NCI-H1105 (cell line): ENCODE measurements at places on chromosomes 16 and 17.

- DNase-seq: no peak
Observed at GRCh38 chr16:20289571-20289970, 37.7 kb downstream of the GP2 start.

DNA sequence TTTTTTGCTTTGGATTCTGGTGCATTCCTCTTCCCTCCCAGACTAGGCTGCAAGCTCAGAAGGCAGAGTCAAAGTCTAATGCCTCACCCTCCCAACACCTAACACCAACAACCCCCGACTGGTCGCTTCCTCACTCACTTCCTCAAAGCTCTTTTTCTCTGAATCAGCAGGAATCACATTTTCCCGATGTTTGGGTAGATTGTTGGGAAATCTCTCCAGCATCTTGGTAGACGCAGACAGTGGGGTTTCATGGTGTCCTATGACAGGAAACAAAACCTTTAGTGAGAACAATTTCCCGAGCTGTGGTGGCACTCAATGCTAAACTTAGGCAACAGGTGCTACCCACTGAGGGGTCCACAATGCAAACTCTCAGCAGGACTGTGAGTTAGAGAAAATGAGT lies 39.9 kb upstream of the ICAM2 start:
- no peak for DNase-seq

DNA sequence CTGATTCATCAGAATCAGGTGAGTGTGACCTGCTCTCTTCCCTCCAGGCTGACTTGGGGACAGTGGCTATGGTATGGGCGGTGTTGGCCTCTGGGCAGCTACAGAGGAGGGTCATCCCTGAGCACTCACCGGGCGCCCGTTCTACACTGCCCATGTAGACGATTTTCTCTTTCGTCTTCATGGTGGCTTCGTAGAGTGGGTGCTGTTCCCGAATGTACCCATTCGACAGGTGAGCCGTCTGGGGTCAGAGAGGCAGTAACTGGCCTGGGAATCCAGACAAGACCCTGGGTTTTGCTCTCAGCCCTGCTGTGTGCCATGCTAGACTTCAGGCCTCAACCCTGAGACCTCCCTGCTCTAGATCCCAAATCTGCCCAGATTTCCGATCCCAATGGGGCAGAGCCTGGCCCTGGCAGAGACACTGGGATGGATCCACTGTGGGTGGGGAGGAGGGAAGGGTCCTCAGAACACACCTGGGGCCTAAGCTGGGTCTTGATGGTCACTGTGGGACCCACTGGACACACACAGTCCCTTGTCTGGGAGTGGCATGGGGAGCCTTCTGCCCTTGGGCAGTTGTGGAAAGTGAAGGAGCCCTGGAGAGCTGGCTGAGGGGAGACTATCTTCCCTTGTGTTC lies 13.2 kb downstream of the USP6 start:
- DNase-seq: no peak

GRCh38 chr16:53925526-53925925 lies 221.6 kb downstream of the FTO start:
- DNase-seq: no peak

GRCh38 chr16:57823836-57824235 lies 21.5 kb upstream of the KIFC3 start:
- no peak for DNase-seq

GRCh38 chr17:81193470-81194224 lies 27.6 kb upstream of the AATK start:
- DNase-seq: no peak

DNA sequence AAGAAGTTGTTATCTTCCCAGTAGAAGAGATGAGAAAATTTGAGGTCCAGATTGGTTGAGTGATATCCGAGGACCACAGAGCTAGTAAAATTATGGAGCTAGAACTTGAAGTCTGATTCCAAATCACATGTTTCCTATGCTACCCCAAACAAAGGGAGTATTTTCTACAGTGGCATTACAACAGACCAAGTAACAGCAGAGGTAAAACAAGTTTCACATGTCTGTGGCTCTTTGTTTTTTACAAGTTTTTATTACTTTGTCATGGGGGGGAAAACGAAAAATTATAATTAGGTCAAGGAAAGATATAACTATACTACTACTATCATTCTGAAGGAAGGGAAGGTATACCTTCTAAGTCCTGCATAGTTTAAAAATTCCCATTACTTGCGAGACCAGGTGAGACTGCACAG lies 49.4 kb downstream of the KANSL1 start:
- DNase-seq: no peak

GRCh38 chr17:15648386-15648785 lies 28.9 kb upstream of the FBXW10B start:
- no peak for DNase-seq

- no peak for DNase-seq
Observed at GRCh38 chr16:48003206-48003907, 152.4 kb downstream of the ABCC12 start.

GRCh38 chr17:74342224-74342623 lies 16.2 kb downstream of the KIF19 start:
- no peak for DNase-seq

DNA sequence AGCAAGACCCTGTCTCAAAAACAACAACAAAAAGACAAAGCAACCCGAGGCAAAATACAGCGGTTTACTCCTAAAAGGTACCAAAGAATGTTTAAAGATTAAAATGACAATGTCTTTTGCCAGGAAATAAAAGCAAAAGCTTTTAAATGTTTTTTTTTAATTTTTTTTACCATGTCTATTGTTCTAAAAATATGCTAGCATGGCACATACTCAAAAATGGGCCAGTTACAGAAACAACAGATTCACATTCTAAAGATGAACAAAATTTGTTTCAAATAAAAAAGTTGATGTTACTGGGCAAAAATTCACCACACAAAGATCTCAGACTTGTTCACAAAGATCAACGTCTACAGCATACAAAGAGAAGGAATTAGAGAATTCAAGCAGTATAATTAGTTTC lies 41.1 kb downstream of the CACNG1 start:
- DNase-seq: no peak

- DNase-seq: peak; percentile 33
Observed at GRCh38 chr16:29804455-29805231, 1.7 kb upstream of the MAZ start.

DNA sequence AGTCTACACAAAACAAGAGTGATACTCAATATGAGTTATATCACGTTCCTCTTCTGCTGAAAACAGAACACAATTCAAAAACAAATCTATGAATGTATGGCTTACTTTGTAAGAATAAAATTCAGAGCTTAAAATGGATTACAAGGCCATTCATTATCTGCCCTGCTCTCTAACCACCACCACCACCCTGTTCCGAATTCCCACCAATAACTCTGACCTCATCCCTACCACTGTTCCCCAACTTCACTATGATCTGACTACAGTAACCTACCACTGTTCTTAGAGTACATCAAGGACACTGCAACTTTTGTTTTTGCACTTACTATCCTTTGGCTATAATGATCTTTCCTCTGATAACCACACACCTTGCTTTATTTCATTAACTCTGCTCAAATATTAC lies 21.3 kb downstream of the FBXL20 start:
- no peak for DNase-seq

- no peak for DNase-seq
Observed at GRCh38 chr17:62816282-62816839, 8.2 kb upstream of the MARCHF10 start.

DNA sequence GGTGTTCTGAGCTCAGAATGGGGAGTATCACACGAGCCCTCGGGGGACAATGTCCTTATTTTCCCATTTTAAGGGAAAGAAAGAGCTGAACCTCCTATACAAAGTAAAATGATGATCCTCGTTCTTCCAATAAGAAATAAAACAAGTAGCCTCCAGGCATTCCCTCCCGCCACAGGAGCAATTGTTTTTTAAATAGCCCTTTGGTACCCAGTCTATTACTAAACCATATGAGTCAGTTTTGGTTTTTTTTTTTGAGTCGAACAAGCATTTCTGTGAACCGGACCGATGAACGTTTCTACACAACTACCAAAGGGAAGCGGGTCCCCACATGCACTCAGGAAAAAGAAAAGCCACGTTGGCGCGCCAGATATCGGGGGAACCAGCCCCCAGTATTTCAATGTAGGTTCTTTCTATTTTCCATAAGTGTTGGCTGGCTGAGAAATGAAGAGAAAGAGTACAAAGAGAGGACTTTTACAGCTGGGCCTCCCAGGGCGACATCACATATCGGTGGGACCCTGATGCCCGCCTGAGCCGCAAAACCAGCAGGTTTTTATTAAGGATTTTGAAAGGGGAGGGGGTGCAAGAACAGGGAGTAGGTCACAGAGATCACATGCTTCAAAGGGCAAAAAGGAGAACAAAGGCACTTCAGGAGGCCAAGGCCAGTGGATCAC lies 3.8 kb upstream of the DCXR start:
- DNase-seq: no peak

GRCh38 chr16:88678224-88678979 lies 7.9 kb downstream of the SNAI3 start:
- DNase-seq: no peak

DNA sequence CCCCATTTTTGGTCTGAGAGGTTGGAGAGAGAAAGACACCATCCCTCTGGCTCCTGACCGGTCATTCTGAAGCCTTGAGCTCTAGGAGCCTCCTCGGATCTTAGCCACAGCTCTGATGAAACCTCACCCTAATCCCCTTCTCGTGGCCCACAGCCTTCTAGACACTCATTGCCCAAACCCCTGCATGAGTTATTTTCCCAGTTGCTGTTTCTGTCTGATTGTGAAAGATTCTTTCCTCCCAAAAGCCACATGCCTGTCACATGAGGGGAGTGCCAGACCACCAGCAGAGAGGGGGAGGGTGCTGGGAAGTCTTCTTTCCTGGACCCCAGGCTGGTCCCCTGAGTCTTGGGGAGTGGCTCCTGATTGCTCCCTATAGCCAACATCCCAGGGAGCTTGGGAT lies 17.6 kb upstream of the ABR start:
- DNase-seq: no peak

- no peak for DNase-seq
Observed at GRCh38 chr17:63504261-63504660, 18.9 kb upstream of the KCNH6 start.

GRCh38 chr17:15341385-15341849 lies at the start of gene TEKT3:
Gene TEKT3 (minus strand): TSS chr17:15341597. CDS start chr17:15331585, 10,012 bp downstream.
- peak; percentile 95 for DNase-seq

DNA sequence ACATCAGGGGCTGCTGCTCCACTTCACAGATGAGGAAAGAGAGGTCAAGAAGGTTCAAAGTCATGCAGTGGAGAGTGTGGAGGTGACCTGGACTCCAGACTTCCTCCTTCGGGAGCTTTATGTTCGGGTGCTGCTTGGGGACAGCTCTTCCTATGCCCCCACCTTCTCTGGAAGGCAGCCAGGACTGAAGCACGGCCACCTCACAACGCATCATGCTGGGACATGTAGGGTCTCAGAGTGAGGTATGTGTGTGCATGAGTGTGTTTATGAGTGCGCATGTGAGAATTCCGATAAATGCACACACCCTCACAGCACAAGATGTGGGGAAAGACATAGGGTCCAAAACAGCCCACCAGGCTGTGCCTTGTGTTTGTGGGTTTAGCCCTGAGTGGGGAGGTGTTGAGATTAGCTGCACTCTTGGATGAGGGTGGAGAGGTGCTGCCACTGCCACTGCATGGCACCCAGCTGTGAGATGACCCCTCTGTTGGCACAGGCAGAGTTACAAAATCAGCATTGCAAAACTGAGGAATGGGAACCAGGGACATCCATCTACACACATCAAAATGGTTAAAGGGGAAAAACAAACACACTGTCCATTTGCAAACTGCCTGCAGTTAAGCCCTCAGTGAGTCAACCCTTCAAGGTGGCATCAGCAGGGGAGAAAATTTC lies 367.4 kb downstream of the SEC14L1 start:
- DNase-seq: no peak

- DNase-seq: no peak
Observed at GRCh38 chr17:76495663-76496400, 5.4 kb downstream of the RHBDF2 start.

DNA sequence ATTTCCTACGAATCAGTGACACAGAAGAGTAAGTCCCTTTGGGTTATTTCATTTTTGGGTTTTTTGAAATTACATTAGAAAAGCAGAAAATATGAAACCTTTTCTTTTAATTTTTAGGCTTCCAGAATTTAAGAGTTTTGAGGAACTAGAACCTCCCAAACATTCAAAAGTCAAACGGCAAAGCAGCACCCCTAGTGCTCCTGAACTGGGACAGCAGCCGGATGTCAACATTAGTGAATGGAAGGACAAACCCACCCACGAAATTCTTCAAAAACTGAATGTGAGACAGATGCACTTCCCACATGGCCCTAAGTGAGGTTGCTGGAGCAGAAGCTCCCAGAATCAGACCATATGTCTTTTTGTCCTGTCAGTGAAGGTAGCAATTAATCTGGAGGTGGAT lies 199.4 kb downstream of the PHKB start:
- DNase-seq: no peak

- no peak for DNase-seq
Observed at GRCh38 chr17:29918922-29919856, 10.8 kb downstream of the SSH2 start.

DNA sequence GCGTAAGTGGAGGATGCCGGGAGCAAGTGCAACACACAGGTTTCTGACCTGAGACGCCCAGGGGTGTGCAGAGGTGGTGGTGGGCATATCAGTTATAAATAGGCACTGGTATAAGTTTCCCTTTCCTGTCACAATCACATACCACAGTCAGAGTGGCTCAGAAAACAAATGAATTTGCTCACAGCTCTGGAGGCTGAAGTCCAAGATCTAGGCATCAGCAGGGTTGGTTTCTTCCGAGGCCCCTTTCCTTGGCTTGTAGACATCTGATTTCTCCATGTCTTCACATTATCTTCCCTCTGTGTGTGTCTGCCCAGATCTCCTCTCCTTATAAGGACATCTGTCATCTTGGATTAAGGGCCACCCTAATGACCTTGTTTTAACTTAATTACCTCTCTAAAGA lies 250.5 kb upstream of the TNRC6C start:
- DNase-seq: no peak

- no peak for DNase-seq
Observed at GRCh38 chr17:57817299-57817698, 32.5 kb downstream of the MRPS23 start.

- no peak for DNase-seq
Observed at GRCh38 chr16:80655751-80656150, 115.0 kb downstream of the DYNLRB2 start.

DNA sequence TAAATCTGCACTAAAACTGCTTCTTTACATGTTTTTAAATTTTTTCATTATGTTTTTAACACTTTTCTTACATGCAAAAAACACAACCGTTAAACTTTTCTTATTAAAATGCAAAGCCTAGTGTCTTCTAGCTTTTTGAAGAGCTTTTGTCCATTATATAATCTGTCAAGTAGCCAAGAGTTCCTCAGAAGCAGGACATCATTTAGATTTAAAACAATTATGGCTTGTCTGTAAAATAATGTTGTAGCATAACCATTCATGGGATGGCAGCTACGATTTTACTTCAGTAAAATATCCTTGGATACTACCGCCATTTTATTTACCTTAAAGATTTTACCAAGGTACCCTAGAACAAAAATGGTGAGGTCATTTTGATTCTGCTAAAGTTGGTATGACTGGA lies 2.8 kb downstream of the OMG start:
- DNase-seq: no peak

DNA sequence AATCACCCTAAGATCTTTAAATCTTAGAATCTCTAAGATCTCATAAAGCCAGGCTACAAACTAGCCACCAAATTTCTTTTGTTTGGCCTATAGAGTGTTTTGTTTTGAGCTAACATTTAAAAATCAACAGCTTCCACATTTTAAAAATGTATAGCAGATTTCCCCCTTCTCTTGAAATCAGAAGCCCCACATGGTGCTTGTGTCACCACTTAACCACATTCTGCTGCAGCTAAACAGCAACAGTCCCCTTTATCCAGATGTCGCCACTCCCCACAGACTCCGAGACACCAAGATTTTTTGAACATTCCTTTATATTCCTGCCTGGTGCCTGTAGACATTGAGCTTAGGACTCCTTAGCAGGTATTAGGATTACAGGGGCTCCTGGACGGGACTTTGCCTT lies 16.0 kb downstream of the GUCY2D start:
- DNase-seq: no peak
